Vagina (tissue), 2 donors: ENCODE measurements at places on chromosomes 3 and 15.

- no peaks in the 10 kb centered on the region for H3K36me3 ChIP-seq
- DNase-seq, result no peak
- no peak overlapping the region for H3K27ac ChIP-seq
- H3K27me3 ChIP-seq, result no peaks in the 10 kb centered on the region
- H3K4me3 ChIP-seq, result no peak overlapping the region
- H3K4me1 ChIP-seq, result no peaks in the 10 kb centered on the region
Observed at GRCh38 chr3:138747225-138747624, 87.5 kb downstream of the PIK3CB start.

GRCh38 chr15:36361351-36361870 is 218.0 kb upstream of the CDIN1 start:
- H3K4me1 ChIP-seq, result peaks cover 18% of the 10 kb centered on the region
- H3K27me3 ChIP-seq, result no peaks in the 10 kb centered on the region
- no peaks in the 10 kb centered on the region for H3K36me3 ChIP-seq
- DNase-seq, result no peak
- H3K4me3 ChIP-seq, result no peak overlapping the region
- no peak overlapping the region for H3K27ac ChIP-seq

DNA sequence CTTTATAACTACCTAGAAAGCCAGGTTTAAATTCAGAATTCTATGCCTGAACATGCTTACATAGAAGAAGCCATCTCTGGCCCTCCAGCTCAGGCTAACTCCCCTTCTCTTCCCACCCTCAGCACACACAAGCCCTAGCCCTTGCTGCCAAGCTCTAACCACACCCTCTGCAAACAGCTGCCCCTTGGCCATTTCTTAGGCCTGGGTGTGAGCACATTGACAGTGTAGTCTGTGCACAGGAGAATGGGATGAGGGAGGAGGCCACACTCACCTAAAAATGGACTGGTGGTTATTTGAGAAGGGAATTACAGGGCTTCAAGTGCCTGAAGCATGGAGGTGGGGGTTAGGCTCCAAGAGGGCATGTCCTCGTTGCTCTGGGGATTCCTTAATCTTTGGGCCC is 42.3 kb upstream of the SLC25A36 start:
- H3K27me3 ChIP-seq, result no peaks in the 10 kb centered on the region
- H3K4me1 ChIP-seq, result no peaks in the 10 kb centered on the region
- no peak overlapping the region for H3K4me3 ChIP-seq
- no peak for DNase-seq
- H3K36me3 ChIP-seq, result no peaks in the 10 kb centered on the region

GRCh38 chr15:84766461-84767035 is 18.2 kb downstream of the ZNF592 start:
- peaks cover 37% of the 10 kb centered on the region for H3K4me1 ChIP-seq
- no peak for DNase-seq
- H3K4me3 ChIP-seq, result no peak overlapping the region
- no peaks in the 10 kb centered on the region for H3K27me3 ChIP-seq
- no peak overlapping the region for H3K27ac ChIP-seq

GRCh38 chr3:190077395-190078045 is 43.2 kb downstream of the P3H2 start:
- H3K36me3 ChIP-seq, result no peaks in the 10 kb centered on the region
- DNase-seq, result no peak
- H3K4me1 ChIP-seq, result peaks cover 14% of the 10 kb centered on the region
- H3K4me3 ChIP-seq, result no peak overlapping the region
- peak overlapping the region; percentile 37 for H3K27ac ChIP-seq
- no peaks in the 10 kb centered on the region for H3K27me3 ChIP-seq

- H3K27me3 ChIP-seq, result no peaks in the 10 kb centered on the region
- DNase-seq, result no peak
- H3K36me3 ChIP-seq, result no peaks in the 10 kb centered on the region
- no peaks in the 10 kb centered on the region for H3K4me1 ChIP-seq
- H3K4me3 ChIP-seq, result no peak overlapping the region
Observed at GRCh38 chr3:133424937-133425869, 25.3 kb downstream of the BFSP2 start.

DNA sequence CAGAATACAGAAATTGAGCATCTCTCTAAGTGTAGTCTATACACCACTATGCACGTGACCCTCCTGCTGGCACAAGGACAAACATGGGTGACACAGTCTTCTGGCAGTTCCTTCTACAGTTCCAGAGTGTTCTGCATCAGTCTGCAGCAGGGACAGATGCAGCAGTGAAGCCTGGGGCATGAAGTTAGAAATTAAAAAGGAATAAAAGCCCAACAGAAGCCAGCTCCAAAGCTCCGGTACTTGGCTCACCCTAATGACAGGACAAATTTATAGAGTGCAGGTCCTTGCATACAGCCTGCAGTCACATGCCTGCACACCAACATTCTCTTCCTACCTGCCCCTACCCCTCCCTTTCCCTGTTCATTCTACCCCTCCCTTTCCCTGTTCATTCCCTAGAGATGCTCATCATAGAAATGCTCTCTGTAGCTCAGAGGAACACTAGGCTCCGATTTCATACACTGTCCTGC is 15.0 kb downstream of the UACA start:
- peaks cover 45% of the 10 kb centered on the region for H3K4me1 ChIP-seq
- DNase-seq, result no peak
- H3K27ac ChIP-seq, result no peak overlapping the region
- H3K4me3 ChIP-seq, result no peak overlapping the region

DNA sequence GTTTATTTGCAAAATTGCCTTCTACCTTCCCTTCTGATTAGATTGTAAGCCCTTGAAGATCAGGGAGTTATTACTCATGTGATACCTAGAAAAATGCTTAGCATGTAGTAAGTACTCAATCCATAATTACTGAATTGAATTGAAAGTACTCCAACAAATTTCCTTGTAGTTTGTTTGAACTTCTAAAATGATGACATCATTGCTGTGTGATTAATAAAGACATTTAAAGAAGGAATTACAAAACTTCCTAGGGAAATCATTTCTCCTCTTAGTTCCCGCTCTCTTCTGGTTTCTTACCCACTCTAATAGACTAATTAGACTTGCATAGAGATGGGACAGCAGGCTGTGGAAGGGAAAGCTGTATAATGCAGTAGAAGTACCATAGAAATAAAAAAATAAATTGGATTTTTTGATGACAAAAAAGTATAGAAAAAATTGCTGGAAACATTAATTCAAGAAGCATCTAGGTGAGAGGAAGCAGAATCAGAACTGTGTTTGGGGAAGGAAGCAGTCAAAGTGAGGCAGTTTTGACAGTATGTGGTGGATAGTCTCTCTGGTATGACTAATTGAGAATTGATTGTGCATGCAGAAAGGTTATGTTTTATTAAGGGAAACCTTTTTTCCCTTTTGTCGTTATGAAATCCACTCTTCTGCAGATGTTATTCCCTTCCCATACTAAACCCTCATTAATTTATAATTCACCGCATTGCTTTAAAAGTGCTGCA is 93.0 kb downstream of the ALCAM start:
- no peak overlapping the region for H3K4me3 ChIP-seq
- no peak overlapping the region for H3K27ac ChIP-seq
- no peak for DNase-seq
- H3K4me1 ChIP-seq, result no peaks in the 10 kb centered on the region

DNA sequence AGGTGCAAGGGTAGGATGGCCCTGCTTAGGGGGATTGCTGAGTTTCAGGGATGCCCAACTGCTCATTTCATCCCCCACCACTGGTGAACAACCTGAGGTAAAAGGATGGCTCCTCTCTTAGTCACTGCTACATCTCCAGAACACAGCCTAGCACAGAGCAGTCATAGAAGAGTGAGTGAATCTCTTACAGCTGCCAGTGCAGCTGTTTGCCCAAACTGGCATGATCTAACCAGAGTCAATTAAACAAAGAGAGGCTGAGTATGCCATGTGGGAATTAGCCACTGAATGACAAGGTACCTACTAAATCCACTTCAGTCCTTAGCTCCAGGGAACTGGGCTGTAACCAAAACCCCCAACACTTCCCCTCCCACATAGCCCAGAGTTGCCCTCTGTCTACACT is 6.8 kb upstream of the NCKIPSD start:
- DNase-seq, result no peak
- no peak overlapping the region for H3K27ac ChIP-seq
- no peaks in the 10 kb centered on the region for H3K27me3 ChIP-seq

DNA sequence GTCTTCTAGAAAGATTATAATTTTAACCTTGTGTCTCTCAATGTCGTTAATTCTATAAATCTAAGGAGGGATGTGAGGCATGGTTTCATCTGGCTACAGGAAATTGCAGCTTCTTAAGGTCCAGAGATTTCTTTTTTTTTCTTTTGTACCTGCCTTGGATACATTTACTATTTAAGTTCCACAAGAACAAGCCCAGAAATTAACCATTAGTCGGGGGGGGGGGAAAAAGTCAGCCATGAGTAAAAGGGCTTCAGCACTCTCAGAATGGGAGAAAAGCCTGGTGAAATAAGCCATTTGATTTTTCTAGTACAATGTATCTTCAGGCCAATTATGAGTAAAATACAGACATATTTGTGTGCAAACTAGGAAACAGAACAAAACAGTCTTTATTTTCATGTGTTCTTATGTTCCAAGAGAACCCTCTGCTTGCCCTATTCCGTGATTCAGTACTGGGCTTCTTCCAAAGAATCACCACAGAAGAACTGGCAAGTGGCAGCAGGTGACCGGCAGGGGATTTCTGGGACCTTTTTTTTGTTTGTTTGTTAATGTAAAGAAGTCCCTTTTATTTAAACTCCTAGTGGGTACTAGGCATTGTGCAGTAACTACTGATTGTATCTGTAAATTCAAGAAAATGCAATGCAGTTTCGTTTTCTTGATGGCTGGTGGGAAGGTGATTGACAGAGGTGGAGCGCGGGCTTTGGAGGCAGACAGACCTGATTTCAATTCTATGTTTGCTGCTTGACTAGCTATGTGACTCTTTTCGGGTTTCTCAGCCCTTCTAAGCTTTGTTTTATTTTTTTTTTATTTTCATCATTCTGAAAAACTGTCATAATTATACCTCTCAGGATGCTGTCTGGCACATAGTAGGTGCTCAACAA is 82.5 kb downstream of the PEX5L start:
- no peaks in the 10 kb centered on the region for H3K36me3 ChIP-seq
- no peak for DNase-seq
- H3K4me1 ChIP-seq, result no peaks in the 10 kb centered on the region
- H3K27me3 ChIP-seq, result no peaks in the 10 kb centered on the region

DNA sequence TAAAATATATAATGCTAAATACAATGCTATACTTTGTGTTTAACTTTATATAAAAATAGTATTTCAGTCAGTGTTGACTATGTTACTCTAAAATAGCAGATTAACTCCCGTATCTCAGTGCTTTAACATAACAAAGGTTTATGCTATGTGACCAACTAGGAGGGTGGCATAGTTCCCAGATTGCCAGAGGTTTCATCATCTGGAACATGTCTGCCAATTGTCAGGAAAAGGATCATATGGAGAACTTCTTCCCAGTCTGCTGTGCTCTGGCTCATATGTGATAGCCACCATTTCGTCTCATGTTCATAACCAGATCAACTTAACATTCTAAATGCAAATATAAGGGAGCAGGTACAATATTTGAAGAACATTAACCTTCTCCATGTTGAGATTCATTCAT is 720.2 kb downstream of the MCTP2 start:
- H3K36me3 ChIP-seq, result no peaks in the 10 kb centered on the region
- no peaks in the 10 kb centered on the region for H3K27me3 ChIP-seq
- no peaks in the 10 kb centered on the region for H3K4me1 ChIP-seq
- H3K4me3 ChIP-seq, result no peak overlapping the region
- no peak overlapping the region for H3K27ac ChIP-seq

DNA sequence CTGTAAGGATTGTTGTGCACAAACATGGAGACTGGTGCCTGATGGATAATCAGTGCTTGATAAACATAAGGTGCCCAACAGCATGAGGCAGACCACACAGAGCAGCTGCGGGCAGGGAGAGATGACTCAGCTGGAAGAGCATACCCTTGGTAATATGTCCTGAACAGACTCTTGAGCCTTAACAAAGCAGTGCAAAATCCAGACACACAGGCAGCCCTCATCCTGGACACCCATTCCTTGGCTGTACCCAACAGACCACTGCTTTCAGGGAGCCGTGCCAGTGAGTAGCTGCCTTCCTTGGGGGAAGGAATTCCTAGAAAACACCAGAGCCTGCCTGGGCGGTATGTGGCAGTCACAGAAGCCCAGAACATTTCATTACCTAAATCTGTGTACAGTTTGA is 156.2 kb downstream of the CLSTN2 start:
- no peak overlapping the region for H3K4me3 ChIP-seq
- H3K27me3 ChIP-seq, result no peaks in the 10 kb centered on the region
- H3K36me3 ChIP-seq, result no peaks in the 10 kb centered on the region
- DNase-seq, result no peak
- no peak overlapping the region for H3K27ac ChIP-seq

DNA sequence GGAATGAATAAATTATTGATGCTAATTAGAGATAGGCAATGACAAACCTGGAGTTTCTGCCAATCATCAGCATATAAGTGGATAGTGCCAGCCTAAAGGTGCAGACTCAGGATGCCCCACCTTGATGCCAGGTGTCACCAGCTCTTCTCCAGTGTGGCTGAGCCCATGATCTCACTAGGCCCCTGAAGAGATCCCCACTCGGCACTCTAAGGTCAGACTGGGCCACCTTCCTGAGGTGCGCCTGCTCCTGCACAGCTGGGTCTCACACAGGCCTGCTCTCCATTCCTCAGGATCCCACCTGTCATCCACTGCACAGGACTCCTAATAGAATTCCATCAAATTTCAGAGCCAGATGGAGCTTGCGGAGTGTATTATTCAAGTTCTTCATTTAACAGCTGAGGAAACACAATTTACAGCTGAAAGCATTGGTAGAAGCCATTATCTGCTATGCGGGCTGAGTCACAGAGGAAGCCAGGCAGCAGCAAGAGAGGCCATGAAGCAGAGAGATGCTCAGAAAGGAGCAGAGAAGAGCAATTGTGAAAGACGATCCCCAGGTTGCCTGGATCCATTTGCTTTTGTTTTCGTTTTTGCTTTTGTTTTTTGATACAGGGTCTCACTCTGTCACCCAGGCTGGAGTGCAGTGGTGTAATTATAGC is 25.1 kb upstream of the FSTL1 start:
- H3K27ac ChIP-seq, result no peak overlapping the region
- no peaks in the 10 kb centered on the region for H3K4me1 ChIP-seq
- no peak for DNase-seq
- H3K36me3 ChIP-seq, result no peaks in the 10 kb centered on the region
- no peaks in the 10 kb centered on the region for H3K27me3 ChIP-seq
